GM12892 (cell line): ENCODE measurements at places on chromosomes 2 and 18.

DNA sequence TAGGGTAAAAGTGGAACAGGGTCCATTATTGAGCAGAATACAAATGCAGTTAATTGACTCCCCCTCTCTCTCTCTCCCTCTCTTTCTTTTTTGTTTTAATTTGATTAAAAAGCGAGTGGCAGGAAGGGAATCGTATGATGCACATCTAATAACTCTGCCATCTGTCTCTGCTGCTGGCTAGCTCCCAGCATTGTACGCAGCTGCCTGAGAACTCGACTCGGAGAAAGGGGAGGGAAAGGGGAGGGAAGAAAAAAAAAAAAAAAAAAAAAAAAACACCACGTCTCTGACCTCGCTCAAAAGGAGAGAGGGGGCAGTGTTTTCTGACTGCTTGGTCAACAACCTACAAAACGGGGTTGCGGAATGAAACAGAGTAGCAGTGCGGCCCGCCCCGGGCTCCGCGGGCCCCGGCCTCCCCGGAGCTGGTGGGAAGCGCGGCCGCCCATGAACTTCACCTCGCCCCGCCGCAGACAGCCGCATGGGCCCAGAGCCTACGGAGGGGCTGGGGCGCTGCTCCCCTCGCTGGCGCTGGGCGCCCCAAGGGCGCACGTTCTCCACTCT is 265.7 kb downstream of the TCF4 start:
- peak; percentile 16 for DNase-seq

DNA sequence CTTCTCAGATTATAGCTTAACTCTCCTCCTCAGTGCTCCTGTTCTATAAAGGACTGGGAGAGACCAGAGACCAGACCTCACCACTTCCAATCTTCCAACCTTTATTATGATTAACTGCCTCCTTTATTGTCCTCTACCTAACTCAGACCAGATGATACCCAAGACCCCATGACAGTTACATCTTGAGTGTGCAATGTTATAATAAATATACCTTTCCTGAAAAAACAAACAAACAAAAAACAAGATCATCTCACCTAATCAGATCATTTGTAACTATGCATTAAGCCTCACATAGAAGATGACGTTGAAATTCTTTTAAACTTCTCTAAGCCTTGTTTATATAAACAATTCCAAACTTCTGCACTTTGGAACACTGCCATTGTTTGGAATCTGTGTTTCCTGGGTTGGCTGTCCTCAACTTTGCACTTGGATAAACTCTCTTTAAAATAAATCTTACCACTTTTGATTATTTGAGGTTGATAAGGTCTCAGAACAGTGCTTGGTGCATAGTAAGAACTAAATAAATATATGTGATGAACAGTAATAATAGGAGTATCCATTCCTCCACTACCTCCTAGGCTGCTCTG is 342.7 kb downstream of the TDRD15 start:
- DNase-seq, result no peak

DNA sequence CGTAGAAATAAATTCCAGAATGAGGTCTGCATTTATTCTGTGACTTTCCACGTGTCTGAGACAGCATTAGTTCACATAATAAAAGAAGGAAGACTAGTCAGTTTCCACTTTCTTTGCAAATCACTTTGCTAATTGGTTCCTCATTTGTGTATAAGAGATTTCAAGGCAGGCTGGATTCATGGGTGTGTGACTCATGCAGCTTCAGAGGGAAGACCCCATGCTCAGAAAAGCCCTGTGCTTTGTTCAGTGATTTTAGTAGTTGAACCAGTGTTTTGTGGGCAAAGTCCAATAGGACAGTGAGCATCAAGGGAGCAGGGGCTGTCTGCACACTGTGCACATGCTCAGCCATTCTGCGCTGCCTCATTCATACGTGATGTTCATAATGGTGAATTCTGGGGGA is 297.8 kb downstream of the DLGAP1 start:
- no peak for DNase-seq

- DNase-seq, result no peak
Observed at GRCh38 chr2:8540552-8541055, 141.3 kb upstream of the ID2 start.

GRCh38 chr2:151576080-151576479 is 158.2 kb downstream of the NEB start:
- no peak for DNase-seq
